BE2C (cell line): ENCODE measurements at places on chromosomes 4 and X.

DNA sequence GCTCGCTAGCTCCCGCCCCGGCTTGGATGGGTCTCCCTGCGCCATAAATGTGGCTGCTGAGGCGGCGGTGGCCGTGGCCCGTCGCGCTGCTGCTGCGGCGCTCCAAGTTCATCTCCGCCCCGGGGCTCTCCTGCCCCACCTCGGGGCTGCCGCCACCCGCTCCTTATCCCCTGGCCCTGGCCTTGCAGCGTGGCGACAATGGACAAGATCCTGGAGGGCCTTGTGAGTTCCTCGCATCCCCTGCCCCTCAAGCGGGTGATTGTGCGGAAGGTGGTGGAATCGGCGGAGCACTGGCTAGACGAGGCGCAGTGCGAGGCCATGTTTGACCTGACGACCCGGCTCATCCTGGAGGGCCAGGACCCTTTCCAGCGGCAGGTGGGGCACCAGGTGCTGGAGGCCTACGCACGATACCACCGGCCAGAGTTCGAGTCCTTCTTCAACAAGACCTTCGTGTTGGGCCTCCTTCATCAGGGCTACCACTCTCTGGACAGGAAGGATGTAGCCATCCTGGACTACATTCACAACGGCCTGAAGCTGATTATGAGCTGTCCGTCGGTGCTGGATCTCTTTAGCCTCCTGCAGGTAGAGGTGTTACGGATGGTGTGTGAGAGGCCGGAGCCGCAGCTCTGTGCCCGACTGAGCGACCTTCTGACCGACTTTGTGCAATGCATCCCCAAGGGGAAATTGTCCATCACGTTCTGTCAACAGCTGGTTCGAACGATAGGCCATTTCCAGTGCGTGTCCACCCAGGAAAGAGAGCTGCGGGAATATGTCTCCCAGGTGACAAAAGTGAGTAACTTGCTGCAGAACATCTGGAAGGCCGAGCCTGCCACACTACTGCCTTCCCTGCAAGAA, 763 bp downstream of the USP38 start:
- DNase-seq: peak; percentile 5

DNA sequence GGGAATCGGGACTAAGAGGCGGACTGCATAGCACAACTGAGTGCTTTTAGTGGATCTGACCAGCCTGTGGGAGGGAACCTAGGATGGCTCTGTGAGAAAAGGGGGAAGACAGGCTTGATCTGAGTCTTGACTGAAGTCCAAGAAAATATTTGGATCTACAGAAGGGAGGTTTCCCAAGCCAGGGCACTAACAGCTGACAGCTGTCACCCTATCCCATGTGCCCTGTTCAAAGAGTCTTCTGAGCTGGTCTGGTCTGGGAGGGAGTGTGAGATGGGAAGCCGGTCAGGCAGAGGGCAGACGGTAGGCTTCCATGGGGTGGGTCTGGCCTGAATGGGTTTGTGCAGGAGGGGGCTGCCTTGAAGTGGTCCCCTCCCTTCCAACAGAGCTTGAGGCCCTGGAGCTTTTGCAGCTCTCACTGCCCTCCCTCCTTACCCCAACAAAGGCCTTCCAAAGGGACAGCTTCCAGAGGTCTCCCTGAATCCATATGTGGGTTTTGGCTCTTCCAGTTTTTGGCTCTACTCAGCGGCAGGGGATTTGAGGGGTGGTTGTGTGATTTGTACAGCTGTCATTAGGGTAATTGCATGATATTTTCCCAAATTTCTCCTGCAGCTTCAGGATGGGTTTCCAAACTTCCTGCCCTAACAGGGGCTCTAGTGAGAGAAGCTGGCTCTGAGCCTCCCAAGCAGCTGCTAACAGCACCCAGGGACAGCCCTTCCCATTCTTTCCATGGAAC, 643.7 kb downstream of the BCOR start:
- DNase-seq: no peak

DNA sequence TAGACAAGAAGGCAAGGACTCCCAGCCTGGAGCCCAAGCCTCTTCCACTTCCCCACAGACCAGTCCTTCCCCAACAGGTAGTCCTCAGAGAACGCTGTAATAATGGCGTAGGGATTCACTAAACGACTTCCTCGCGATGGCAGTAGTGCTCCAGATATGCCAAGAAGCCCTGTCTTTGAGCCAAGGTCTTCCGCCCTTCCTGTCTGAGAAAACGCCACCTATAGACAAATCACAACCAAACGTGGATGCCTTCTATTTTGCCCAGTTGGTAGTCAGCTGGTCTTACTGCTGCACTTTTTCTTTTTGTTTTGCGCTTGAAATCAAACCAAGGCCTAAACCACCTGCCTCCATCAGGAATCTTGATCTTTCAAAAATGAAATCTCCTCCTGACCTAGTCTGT, 203.3 kb downstream of the OR13H1 start:
- DNase-seq: no peak

GRCh38 chr4:79576429-79576753, 168.4 kb upstream of the GK2 start:
- DNase-seq: peak; percentile 56

DNA sequence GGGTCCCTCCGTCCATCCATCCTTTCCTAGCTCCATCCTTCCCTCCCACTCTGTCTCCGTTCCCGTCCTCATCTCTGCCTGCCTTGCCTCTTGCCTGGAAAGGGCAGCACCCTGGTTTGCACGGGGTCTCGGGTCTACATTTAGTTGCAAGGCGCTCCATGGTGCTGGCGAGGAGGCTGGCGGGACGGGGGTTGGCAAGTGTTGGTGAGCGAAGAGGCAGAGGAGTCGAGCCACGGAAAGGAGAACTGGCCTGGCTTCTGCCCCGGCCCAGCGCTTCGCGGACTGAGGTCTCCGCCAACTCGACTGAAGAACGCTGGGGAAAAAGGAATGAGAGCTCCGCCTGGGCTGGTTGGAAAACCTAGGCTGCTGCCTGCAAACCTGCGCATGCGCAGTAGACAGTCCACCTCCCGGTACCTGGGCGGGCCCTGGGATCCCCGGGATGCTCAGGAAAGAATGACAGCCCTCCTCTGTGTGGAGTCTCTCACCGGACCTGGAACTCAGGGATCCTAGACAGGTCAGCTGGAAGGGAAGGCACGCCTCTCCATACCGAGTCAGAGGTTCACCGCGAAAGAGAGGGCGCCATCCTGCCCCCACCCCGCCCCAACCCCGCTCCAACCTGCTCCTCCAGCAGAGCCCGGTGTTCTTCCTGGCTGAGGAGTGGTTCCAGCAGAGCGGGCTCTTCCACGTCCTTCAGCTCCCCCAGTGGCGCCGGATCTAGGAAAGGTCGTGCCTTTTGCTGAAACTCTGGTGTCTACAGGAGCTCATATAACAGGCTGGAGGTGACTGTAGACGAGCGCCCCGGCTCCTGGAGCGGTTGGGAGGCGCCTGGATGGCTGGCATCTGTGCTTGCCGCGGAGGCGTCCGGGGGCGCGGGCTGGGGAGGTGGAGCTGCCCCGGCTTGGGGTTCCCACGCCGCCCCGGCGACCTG, 6.0 kb downstream of the FRG2 start:
- DNase-seq: peak; percentile 68

GRCh38 chrX:68059469-68059868, 373.8 kb downstream of the OPHN1 start:
- DNase-seq: no peak

DNA sequence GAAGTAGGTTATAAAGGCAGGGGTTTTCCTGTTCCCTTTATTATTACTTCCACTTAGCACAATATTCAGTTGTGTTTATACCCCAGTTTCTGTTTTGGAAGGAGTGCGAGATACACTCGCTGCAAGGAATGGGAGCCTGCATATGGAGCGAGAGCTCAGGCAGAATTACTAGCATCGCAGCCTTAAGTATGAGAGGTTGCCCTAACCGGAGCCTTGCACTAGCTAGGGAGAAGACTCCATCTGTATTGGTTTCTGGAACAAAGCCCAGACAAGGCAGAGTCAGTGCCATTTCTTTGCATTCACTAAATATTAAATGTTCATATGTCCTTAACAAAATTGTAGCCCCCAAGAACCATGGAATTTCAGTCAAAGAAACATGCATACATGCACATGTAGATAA, 6.2 kb upstream of the DCTD start:
- no peak for DNase-seq

GRCh38 chr4:117267317-117267716, 181.9 kb upstream of the TRAM1L1 start:
- no peak for DNase-seq

GRCh38 chrX:84611843-84612636, 109.8 kb upstream of the HDX start:
- no peak for DNase-seq

- DNase-seq: no peak
Measured at GRCh38 chrX:40102393-40103381, 4.9 kb upstream of the BCOR start.

GRCh38 chrX:46247456-46247855, 297.8 kb downstream of the ZNF674 start:
- no peak for DNase-seq

DNA sequence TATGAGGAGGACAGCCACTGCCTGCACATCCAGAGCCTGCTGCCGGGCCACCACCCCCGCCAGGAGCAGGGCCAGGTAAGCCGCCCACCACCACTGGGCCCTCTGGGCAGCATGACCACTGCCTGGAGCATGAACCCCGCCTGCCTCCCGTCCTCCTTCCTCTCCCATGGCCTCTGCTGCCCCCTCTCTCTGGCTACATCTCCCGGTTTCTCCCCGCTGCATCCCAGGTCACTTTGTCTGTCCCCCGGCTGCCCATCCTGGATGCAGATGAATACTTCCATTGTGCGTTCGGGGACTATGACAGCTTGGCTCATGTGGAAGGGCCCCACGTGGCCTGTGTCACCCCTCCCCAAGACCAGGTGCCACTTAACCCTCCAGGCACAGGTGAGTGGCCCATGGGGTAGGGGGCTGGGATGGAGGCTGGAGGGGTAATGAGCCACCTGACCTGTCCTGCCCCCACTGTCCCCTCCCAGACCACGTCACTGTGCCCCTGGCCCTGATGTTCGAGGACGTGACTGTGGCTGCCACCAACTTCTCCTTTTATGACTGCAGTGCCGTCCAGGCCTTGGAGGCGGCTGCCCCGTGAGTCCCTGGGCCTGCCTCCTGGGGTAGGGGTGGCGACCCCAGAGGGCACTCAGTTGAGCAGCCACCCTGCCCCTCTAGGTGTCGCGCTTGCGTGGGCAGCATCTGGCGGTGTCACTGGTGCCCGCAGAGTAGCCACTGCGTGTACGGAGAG, 6.0 kb downstream of the PLXNB3 start:
- DNase-seq: no peak

DNA sequence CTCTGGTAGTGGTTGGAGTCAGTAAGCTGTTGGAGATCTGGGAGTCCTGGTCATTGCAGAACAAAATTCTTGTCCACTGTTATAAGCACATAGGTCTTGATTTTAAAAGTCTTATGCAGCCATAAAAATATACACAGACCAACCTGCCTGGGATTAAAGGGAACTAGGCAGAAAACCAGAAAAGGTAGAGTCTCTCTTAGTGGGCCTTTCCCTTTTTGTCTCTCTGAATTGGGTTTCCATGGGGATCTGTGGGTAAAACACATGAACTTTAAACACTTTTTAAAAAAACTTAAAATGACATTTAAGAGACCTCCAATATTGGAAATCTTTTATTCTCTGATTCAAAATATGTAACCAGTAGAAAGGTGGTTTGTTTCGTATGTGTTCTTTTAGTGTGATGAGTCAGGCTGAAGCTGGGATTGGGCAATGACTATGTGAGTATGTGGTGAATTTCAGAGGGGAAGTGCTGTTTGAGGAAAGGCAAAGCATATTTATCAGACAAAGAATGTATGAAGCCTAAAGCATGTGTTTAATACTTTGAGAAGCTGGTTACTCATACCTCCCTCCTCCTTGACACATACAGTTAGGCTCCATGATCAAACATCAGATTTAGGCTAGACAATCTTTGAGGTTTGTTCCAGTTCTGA, 29.6 kb downstream of the SLC16A2 start:
- no peak for DNase-seq

DNA sequence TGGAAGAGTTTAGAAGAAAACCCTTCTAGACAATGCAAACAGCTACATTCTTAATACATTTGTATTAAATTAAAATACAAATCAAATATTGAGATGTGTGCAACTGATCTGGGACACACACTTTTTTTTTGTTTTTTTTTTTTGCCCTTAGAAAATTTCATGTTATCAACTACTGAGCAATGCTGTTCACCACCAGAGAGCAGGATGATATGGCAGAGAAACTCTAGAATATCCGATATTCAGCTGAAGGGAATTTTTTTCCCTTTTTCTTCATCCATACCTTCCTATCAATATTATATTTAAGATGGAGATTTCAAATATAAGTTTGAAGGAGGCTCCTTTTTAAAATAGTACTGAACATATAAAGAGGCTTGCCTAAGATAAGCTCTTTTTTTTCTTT, 1.0 kb downstream of the NDST3 start:
- DNase-seq: no peak

- peak; percentile 69 for DNase-seq
Measured at GRCh38 chr4:151676301-151676700, 84.5 kb downstream of the GATB start.

DNA sequence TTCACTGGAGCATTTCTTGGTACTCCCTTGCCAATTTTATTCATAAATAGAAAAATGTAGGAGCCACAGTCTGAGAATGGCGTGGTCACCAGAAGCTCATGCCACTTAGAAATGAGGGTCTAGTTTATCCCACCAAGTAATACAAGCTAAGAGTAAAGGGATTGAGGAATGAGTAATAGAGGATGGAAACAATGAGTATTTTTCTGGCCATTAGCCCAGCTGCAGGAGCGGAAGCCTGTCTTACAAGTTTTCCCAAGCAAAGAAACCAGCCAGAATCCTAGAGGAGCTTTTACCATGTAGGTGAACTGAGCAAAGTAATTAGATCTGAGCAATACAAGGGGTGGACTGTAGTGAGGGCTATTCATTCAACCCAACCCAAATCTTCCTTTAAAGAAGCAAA, 160.7 kb upstream of the NPY2R start:
- DNase-seq: no peak

- no peak for DNase-seq
Measured at GRCh38 chr4:73090738-73091137, 21.2 kb upstream of the COX18 start.

DNA sequence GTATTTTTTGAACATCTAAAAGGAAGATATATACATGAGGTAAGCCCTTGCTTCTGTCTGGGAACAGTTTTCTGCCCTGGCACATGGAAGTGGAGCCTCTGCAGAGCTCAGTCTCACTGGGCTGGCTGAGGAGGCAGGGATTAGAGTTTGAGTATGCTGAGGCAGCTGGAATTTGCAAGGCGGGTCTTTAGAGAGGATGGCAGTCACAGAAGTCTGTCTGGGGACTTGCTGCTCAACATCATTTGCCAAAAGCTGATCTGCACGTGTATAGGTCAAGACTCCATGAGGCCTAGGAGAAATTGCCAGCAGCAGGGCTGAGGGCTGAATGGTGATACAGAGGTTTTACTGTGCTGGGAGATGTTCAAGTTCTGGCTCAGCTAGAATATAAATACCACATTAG, 163.6 kb upstream of the ANK2 start:
- no peak for DNase-seq

- DNase-seq: no peak
Measured at GRCh38 chr4:21077967-21078366, 377.7 kb downstream of the PACRGL start.

- DNase-seq: no peak
Measured at GRCh38 chr4:102493794-102494193, 7.4 kb upstream of the NFKB1 start.

GRCh38 chr4:140127422-140127821, 26.6 kb downstream of the MAML3 start:
- no peak for DNase-seq

- DNase-seq: no peak
Measured at GRCh38 chrX:134407065-134407376, 52.9 kb upstream of the HPRT1 start.

GRCh38 chrX:150676221-150676620, 17.0 kb upstream of the MTMR1 start:
- no peak for DNase-seq
